T-helper 17 cell (primary cell): ENCODE measurements at places on chromosomes 12 and 14.

- no peak overlapping the region for H3K27ac ChIP-seq
- no peak for DNase-seq
- no peaks in the 10 kb centered on the region for H3K27me3 ChIP-seq
- H3K36me3 ChIP-seq = no peaks in the 10 kb centered on the region
- no peak overlapping the region for H3K4me3 ChIP-seq
Measured at GRCh38 chr14:29716150-29716549, 211.5 kb downstream of the PRKD1 start.

DNA sequence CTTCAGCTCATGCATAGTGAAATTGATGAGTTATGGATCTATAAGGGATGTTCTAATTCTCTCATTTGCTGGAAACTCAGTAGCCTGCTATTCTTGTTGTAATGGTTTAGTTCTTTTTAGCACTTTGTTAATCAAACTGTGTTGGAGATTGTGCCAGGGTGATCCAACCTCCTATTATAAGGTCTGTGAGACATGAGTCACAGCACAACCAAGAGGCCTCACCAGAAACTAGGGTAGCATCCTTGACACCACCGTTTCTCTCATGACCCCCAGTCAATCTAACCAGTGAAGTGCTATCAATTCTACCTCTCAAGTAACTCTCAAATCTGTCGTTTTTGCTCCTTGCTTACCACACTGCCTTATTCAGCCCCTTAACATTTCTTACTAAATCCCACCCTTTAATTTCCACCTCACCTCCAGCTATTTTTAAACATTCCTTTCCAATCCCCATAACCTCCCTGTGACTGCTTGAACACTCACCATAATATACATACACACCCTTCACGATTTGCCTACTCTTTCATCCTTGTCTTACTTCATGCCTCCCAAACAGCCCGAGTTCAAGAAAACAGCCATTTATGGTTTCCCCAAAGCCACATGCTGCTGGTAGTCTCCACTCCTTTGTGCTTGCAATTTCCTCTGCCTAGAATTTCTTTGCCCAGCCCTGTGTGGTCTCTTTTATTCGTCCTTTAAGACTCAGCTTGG lies 53.9 kb upstream of the NUDT4 start:
- H3K4me3 ChIP-seq = no peak overlapping the region
- no peaks in the 10 kb centered on the region for H3K36me3 ChIP-seq
- no peaks in the 10 kb centered on the region for H3K4me1 ChIP-seq
- peaks cover 7% of the 10 kb centered on the region for H3K27me3 ChIP-seq

DNA sequence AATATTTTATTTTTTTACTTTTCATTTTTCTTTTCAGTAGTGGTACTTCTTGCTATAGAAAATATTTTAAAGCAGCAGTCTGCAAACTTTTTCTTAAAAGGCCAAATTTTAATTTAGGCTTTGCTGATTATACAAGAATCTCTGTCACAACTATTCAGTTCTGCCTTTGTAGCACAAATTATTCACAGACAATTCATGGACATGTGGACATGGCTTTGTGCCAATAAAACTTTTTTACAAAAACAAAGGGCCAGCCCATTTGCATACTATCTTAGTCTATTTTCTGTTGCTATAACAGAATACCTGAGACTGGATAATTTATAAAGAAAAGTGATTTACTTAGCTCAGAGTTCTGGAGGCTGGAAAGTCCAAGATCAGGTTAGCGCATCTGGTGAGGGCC lies 17.1 kb downstream of the LLPH start:
- H3K36me3 ChIP-seq = peaks cover 3% of the 10 kb centered on the region
- no peak for DNase-seq
- H3K4me3 ChIP-seq = no peak overlapping the region
- H3K4me1 ChIP-seq = no peaks in the 10 kb centered on the region

DNA sequence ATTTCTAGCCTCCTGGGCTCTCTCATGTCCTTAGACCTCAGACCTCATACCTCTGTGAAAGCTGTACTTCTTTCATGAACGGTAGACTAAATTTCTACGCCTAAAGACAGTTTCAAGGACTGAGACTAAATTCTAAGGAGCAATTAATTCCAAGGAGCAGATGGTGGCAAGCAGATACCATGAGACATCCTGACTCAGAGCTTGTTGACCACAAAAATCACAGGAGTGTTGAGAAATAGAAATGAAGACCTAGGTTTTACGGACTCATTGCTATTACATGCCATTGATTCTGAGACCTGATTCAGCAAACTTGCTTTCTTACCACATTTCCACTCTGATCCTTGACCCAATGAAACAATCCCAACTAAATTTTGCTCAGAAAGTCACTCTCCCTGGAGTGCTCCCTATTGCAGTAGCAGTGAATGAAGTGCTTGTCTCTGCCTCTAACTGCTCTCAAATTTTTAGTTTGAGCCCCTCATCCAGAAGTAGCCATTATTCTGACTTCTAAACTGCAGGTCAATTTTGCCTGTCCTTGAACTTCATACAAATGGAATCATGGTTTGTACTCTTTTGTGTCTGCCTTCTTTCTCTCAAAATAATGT lies 52.0 kb downstream of the PEX5 start:
- no peak for DNase-seq
- peaks cover 2% of the 10 kb centered on the region for H3K4me1 ChIP-seq
- H3K27ac ChIP-seq = no peak overlapping the region
- no peak overlapping the region for H3K4me3 ChIP-seq
- H3K36me3 ChIP-seq = peaks cover 6% of the 10 kb centered on the region

DNA sequence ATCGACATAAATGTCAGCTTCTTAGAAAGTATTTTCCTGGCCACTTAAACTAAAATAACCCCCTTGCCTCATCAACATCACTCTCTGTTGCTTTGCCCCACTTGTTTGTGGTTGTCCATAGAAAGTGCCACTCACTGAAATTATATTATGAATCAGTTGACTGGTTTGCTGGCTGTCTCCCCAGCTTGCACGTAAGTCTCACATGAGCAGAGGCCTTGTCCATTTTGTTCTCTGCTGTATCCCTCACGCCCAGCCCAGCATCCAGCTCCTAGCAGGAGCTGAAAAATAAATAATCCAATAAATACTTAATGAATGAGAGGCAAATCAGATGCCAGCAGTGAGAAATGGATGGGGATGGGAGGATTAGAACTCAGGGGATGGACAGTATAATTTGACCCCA lies 159.3 kb downstream of the KSR2 start:
- H3K4me1 ChIP-seq = no peaks in the 10 kb centered on the region
- peaks cover 2% of the 10 kb centered on the region for H3K36me3 ChIP-seq
- DNase-seq = no peak
- H3K4me3 ChIP-seq = no peak overlapping the region
- H3K27ac ChIP-seq = no peak overlapping the region

GRCh38 chr12:68040450-68041075 lies 51.3 kb downstream of the IFNG-AS1 start:
- no peaks in the 10 kb centered on the region for H3K36me3 ChIP-seq
- H3K27ac ChIP-seq = peak overlapping the region; percentile 84
- H3K4me3 ChIP-seq = no peak overlapping the region
- DNase-seq = peak; percentile 38
- H3K27me3 ChIP-seq = no peaks in the 10 kb centered on the region
- H3K4me1 ChIP-seq = peaks cover 14% of the 10 kb centered on the region

DNA sequence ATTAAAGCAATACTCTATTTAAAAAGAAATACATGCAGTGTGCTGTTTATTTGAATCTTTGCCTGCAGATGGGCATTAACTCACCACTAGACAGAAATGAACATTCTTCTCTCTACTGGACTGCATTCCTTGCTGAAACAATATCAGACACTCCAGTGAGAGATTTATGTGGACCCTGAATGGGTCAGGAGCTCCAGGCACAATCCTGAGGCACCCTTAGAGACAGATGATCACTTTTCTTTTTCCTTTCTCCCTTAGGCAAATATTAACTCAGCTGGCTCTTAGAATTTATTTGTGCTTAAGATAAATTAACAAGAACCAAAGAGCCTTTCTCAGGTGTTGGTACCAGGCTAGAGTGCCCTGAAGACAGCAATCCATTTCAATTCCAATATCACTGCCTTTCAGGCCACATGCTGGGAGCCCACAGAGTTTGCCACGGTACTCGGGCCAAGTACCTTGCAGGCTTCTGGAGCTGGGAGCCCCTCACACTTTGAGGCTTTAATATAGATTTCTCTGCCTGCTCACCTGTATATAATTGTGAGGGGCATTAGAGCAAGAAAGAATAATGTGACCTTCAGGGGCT lies 173.0 kb downstream of the EMP1 start:
- peaks cover 4% of the 10 kb centered on the region for H3K36me3 ChIP-seq
- no peak overlapping the region for H3K4me3 ChIP-seq
- H3K27me3 ChIP-seq = peaks cover 48% of the 10 kb centered on the region
- DNase-seq = no peak
- no peaks in the 10 kb centered on the region for H3K4me1 ChIP-seq

- H3K27ac ChIP-seq = no peak overlapping the region
- no peaks in the 10 kb centered on the region for H3K36me3 ChIP-seq
- no peaks in the 10 kb centered on the region for H3K27me3 ChIP-seq
- no peak for DNase-seq
- H3K4me1 ChIP-seq = peaks cover 7% of the 10 kb centered on the region
Measured at GRCh38 chr12:273382-273781, 10.7 kb upstream of the SLC6A13 start.

DNA sequence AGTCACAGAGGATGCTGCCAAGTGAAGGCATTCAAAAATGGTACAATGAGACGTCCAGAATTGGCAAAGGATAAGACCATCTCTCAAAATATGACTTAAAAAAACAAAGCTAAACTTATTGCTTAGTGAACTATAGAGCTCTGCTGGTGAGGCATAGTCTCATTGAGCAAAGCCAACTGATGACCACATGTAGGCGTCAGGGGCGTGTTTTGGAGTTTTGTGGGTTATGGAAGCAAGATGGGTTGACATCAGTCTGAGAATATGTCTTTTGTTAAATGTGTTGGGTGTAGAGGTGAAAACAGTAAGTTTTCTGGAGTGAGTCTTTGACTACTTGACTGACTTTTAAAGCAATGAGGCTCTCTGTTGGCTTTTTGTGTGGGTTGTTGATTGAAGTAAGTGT lies 47.2 kb downstream of the ATL1 start:
- no peak overlapping the region for H3K27ac ChIP-seq
- no peaks in the 10 kb centered on the region for H3K4me1 ChIP-seq
- no peak for DNase-seq
- peaks cover 2% of the 10 kb centered on the region for H3K36me3 ChIP-seq
- peaks cover 15% of the 10 kb centered on the region for H3K27me3 ChIP-seq

DNA sequence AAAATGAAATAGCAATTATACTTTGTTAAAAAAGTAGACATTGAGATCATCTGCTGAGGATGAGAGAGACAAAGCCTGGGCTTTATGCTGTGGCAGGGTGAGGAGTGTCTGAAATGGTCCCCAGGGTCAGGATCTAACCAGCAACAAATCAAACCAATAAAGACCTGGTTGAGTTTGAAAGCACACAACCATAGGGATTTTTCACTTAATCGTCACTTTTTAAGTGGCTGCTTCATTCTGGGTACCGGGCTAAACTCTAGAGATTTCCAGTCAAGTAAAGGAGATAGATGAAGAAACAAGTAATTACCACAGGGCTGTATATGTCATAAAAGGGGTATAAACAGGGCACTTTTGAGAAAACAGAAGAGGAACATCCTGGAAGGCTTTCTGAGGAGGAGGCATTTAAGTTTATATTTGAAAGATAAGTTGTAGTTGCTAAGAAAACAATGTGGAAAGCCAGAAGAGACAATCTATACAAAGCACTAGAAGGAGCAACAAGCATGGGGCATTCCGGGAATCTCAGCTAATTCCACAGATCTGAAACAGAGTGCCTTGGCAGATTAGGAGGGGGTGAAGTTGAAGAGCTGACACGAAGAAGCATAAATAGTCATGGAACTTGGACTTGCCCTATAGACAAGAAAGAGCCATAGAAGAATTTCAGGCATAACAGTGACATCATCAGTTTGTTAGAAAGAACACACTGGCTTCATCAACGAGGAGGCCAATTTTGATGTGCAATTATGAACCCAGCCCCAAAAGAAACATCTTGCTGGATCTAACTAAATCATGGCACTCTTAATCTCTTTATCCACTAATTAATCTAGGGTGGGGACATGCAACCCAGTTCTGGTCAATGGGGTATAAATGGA lies 46.9 kb upstream of the FRS2 start:
- H3K4me1 ChIP-seq = no peaks in the 10 kb centered on the region
- H3K27ac ChIP-seq = no peak overlapping the region
- no peaks in the 10 kb centered on the region for H3K27me3 ChIP-seq
- no peak for DNase-seq

DNA sequence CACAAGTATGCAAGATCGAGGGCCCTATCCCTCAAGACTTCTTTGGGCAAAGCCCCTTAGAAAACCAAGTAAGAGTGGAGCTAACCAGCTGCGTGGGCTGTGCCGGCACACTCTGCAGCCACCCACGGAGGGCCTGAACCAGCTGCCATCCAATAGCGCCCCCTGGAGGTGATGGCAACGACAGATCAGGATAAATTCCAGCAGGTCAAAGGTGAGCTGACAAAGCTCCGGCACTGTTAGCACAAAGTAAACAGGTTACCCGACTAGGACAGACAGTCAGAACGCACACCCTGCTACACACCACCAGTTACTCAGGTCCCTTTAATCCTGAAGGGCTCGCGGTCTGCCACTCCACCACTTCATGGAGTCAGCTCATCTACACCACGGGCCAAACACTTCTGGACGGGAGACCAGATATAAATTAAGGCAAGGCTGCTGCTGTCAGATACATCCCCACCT lies 4.9 kb downstream of the ZBTB39 start:
- no peak overlapping the region for H3K27ac ChIP-seq
- peaks cover 6% of the 10 kb centered on the region for H3K36me3 ChIP-seq
- no peak overlapping the region for H3K4me3 ChIP-seq
- no peaks in the 10 kb centered on the region for H3K27me3 ChIP-seq

GRCh38 chr14:23704890-23705289 lies 68.7 kb downstream of the DHRS2 start:
- no peak overlapping the region for H3K4me3 ChIP-seq
- no peak overlapping the region for H3K27ac ChIP-seq
- peaks cover 36% of the 10 kb centered on the region for H3K27me3 ChIP-seq

GRCh38 chr12:4147031-4147481 lies 126.5 kb upstream of the CCND2 start:
- DNase-seq = no peak
- peak overlapping the region; percentile 95 for H3K27ac ChIP-seq
- H3K4me1 ChIP-seq = peaks cover 49% of the 10 kb centered on the region
- no peaks in the 10 kb centered on the region for H3K36me3 ChIP-seq
- H3K27me3 ChIP-seq = no peaks in the 10 kb centered on the region

DNA sequence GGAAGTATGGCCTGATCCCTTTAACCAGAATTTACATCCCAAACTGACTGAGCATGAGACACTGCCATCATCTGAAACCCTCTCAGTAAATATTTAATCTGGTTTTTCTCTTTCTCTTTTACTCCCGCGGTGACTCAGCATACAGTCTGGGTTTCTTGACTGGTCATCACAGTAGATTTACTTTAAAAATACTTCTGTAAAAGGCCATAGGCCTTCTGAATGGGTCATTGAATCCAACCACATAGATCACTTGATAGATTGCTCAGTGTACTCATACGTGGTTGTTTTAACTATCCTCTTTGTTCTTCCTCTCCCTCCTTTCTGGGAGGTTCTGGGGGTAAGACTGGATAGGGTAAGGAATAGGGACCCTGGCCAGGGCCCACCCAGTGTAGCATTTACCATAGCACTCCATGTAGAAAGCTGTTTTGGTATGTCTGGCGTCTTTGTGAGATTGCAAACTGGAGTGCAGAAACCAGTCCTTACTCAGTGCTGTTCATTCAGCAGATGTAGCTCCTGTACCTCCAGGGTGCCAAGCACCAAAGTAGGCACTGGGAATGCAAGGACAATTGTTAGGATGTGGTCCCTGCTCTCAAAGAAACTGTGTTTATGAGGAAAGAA lies 165.7 kb downstream of the SRGAP1 start:
- H3K36me3 ChIP-seq = no peaks in the 10 kb centered on the region
- H3K27ac ChIP-seq = no peak overlapping the region
- no peak for DNase-seq
- no peak overlapping the region for H3K4me3 ChIP-seq
